ENCODE measurements at places on chromosomes 3 and 15. TPM values are rescaled to one million over a fixed set of nuclear protein-coding genes. Genes with fewer than 3 reads are reported as not detected.

- H3K4me3 ChIP-seq: no peak overlapping the region
- no peaks in the 10 kb centered on the region for H3K27me3 ChIP-seq
- H3K27ac ChIP-seq: no peak overlapping the region
- DNase-seq: no peak
- H3K36me3 ChIP-seq: no peaks in the 10 kb centered on the region
- H3K4me1 ChIP-seq: no peaks in the 10 kb centered on the region
Measured at GRCh38 chr15:65231306-65231705, 20.0 kb upstream of the CILP start.

GRCh38 chr3:15108082-15108545 is 9.2 kb upstream of the RBSN start:
- DNase-seq: peak; percentile 48
- no peak overlapping the region for H3K4me3 ChIP-seq
- H3K27me3 ChIP-seq: no peaks in the 10 kb centered on the region
- no peaks in the 10 kb centered on the region for H3K36me3 ChIP-seq
- H3K4me1 ChIP-seq: no peaks in the 10 kb centered on the region

DNA sequence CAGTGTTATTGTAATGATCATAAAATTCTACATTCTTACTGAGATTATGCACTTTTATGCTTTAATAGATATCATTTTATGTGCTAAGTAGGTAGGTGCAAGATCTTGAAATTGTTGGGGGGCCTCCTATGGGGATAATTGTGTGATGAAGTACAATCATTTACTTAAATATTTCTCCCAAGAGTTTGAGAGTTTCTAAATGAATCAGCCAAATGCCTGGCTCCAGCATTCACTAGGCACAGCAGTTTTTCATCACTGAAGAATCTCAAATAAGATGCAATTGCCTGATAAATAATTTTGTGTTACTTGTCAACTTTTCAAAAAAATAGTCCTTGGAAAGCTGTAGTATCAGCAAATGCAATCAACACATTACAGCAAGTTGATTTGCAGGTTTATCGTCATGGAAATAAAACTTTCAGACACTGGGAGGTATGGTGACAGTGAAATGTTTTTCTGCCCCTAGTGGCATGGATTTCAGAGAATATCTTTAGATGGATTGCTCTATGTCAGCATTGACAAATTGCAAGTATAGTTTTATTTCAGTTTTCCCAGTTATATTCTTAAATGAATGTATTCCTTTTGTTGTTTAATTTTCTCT is 167.1 kb downstream of the NEK11 start:
- H3K4me3 ChIP-seq: no peak overlapping the region

- H3K27ac ChIP-seq: peak overlapping the region; percentile 73
- H3K36me3 ChIP-seq: peaks cover 4% of the 10 kb centered on the region
- no peak for DNase-seq
- H3K4me3 ChIP-seq: no peak overlapping the region
- H3K27me3 ChIP-seq: no peaks in the 10 kb centered on the region
Measured at GRCh38 chr3:12301031-12301430, 12.2 kb downstream of the PPARG start.

NANOGP8 gene
- not detected for total RNA-seq

- no peak overlapping the region for H3K27ac ChIP-seq
- no peak for DNase-seq
- H3K4me3 ChIP-seq: no peak overlapping the region
- no peaks in the 10 kb centered on the region for H3K4me1 ChIP-seq
- H3K36me3 ChIP-seq: no peaks in the 10 kb centered on the region
Measured at GRCh38 chr3:191775451-191776233, 314.7 kb downstream of the PYDC2 start.

DNA sequence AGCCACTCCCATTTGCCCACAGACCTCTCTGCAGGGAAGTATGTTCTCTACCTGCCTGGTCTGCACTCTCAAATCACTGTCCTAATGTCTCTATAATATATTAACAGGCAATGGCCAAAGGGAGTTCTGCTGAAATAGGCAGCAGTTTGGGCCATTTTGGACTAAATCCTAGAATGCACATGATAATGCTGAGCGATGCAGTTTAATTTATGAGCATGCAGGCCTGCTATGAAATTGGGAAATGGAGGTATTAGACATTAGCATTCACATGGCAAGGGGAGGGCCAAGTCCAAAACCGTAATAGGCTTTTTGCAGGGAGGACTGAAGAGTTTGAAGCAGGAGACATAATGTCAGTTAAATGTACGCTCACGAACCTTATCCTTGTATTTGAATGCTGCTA is 31.3 kb downstream of the NMNAT3 start:
- DNase-seq: no peak
- no peak overlapping the region for H3K27ac ChIP-seq
- H3K36me3 ChIP-seq: no peaks in the 10 kb centered on the region
- no peak overlapping the region for H3K4me3 ChIP-seq
- no peaks in the 10 kb centered on the region for H3K27me3 ChIP-seq
- H3K4me1 ChIP-seq: no peaks in the 10 kb centered on the region

RGMA gene
- total RNA-seq: 0.62 TPM

GRCh38 chr15:100928632-100929280 is 9.6 kb downstream of the LRRK1 start:
- peaks cover 28% of the 10 kb centered on the region for H3K36me3 ChIP-seq
- H3K4me3 ChIP-seq: no peak overlapping the region
- peaks cover 49% of the 10 kb centered on the region for H3K4me1 ChIP-seq
- H3K27ac ChIP-seq: peak overlapping the region; percentile 87
- DNase-seq: no peak

- DNase-seq: no peak
- H3K4me3 ChIP-seq: no peak overlapping the region
- H3K27me3 ChIP-seq: no peaks in the 10 kb centered on the region
- H3K4me1 ChIP-seq: no peaks in the 10 kb centered on the region
Measured at GRCh38 chr3:117820658-117821299, 1111.2 kb downstream of the TUSC7 start.

DNA sequence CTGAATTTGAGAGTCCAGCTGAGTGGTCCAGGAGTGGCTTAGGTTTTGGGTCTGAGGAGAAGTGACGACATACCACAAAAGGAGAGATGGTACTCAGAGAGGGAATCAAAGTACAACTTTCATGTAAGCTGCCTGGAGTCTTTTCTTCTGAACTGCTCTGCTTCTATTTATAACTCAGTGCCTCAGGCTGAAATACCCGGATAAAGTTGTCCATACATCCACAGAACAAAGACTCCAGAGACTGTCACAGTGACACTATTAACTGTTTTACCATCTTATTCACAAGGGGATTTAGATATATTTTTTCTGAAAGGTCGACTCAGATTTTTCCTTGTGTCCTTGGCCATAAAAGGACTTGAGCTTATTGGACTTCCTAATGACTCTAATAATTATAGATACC is 264.3 kb upstream of the DNAJC19 start:
- no peaks in the 10 kb centered on the region for H3K4me1 ChIP-seq
- H3K27me3 ChIP-seq: no peaks in the 10 kb centered on the region
- H3K4me3 ChIP-seq: no peak overlapping the region
- no peak overlapping the region for H3K27ac ChIP-seq
- H3K36me3 ChIP-seq: no peaks in the 10 kb centered on the region

- no peaks in the 10 kb centered on the region for H3K4me1 ChIP-seq
- H3K4me3 ChIP-seq: no peak overlapping the region
- H3K27ac ChIP-seq: no peak overlapping the region
- no peaks in the 10 kb centered on the region for H3K27me3 ChIP-seq
- no peaks in the 10 kb centered on the region for H3K36me3 ChIP-seq
Measured at GRCh38 chr15:69236505-69236904, 62.2 kb upstream of the PAQR5 start.

MAGEL2 gene
- total RNA-seq: not detected

GRCh38 chr15:68196445-68197169 is 8.5 kb downstream of the CALML4 start:
- peaks cover 6% of the 10 kb centered on the region for H3K36me3 ChIP-seq
- peaks cover 5% of the 10 kb centered on the region for H3K4me1 ChIP-seq
- H3K4me3 ChIP-seq: no peak overlapping the region
- H3K27ac ChIP-seq: no peak overlapping the region
- H3K27me3 ChIP-seq: no peaks in the 10 kb centered on the region

- no peak overlapping the region for H3K27ac ChIP-seq
- no peaks in the 10 kb centered on the region for H3K36me3 ChIP-seq
- no peak for DNase-seq
- H3K27me3 ChIP-seq: peaks cover 7% of the 10 kb centered on the region
- H3K4me1 ChIP-seq: no peaks in the 10 kb centered on the region
- H3K4me3 ChIP-seq: no peak overlapping the region
Measured at GRCh38 chr15:88300861-88301260, 44.3 kb upstream of the NTRK3 start.

C3orf20 gene
- not detected for total RNA-seq

GRCh38 chr3:169295912-169296570 is 367.5 kb downstream of the MECOM start:
- no peaks in the 10 kb centered on the region for H3K36me3 ChIP-seq
- H3K4me1 ChIP-seq: no peaks in the 10 kb centered on the region
- DNase-seq: no peak
- H3K27me3 ChIP-seq: peaks cover 3% of the 10 kb centered on the region
- H3K4me3 ChIP-seq: no peak overlapping the region

DNA sequence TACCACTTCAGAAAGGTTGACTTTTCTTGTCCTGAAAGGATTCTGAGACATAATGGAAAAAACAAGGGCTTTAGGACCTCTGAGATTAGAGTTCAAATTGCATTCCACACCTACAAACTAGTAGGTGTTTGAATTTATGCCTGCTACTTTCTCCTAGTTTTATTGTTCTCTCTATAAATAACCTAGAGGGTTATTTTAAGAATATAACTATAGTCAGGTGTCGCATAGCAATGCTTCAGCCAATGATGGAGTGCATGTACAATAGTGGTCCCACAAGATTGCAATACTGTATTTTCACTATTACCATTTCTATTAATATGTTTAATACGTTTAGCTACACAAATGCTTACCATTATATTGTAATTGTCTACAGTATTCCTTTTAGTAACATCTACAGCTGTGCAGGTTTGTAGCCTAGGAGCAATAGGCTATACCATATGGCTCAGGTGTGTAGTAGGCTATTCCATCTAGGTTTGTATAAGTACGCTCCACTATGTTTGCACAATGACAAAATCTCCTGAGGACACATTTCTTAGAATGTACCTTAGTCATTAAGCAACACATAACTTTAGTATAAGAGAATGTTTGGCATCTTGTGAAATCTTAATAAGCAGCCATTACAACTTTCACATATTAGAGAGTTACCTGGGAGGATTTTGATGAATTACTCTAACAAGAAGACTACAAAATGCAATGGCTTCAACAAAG is 1352.5 kb downstream of the ZPLD1 start:
- no peaks in the 10 kb centered on the region for H3K4me1 ChIP-seq
- H3K27ac ChIP-seq: no peak overlapping the region
- no peak for DNase-seq

DNA sequence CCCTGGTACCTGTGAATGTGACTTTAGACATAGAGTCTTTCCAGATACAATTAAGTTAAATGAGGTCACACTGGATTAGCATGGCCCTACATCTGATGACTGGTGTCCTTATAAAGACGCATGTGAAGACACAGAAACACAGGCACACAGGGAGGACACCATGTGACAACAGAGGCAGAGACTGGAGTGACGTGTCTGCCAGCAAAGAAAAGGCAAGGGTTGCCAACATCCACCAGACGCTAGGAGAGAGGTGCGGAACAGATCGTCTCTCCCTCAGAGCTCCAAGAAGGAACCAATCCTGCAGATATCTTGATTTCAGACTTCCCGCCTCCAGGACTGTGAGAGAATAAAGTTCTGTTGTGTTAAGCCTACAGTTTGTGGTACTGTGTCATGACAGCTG is 42.8 kb downstream of the CX3CR1 start:
- H3K4me3 ChIP-seq: no peak overlapping the region
- H3K27ac ChIP-seq: no peak overlapping the region
- H3K4me1 ChIP-seq: no peaks in the 10 kb centered on the region
- DNase-seq: no peak
- H3K36me3 ChIP-seq: no peaks in the 10 kb centered on the region

SLCO2A1 gene
- 0.62 TPM for total RNA-seq

DNA sequence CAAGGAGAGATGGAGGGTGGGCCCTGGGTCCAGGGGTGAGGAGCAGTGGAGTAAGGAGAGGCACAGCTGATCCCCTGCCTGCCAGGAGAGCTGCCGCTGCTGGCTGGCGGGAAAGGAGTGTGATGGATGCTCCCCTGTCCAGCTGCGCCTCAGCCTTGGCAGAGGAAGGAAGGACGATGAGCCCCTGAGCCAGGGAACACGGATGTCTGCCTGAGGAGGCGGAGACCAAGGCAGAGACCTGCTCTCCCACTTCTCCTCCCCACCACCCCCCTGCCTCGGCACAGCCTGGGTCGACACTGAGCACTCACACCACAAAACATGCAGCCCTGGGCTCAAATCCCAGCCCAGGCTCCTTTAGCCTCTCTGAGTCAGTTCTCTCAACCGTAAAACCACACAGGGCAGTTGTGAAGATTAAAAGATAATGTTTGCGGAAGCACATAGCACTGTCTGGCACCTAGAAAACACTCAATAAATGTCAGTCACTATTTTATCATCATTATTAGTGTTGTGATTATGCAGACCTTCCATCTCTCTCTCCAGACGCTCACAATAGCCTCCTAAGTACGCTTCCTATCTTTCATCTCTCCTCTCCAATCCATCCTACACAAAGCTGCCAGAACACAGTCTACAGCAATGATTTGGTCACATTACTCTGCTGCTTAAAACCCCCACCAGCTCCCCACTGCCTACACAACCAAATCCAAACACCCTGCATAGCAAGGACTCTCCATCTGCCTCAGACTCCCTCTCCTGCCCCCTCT is 52.2 kb downstream of the SEMA5B start:
- no peak for DNase-seq
- H3K4me1 ChIP-seq: peaks cover 14% of the 10 kb centered on the region
- H3K36me3 ChIP-seq: no peaks in the 10 kb centered on the region
- no peak overlapping the region for H3K27ac ChIP-seq

OIP5 gene
- total RNA-seq: 26.7 TPM

- H3K4me3 ChIP-seq: no peak overlapping the region
- H3K4me1 ChIP-seq: no peaks in the 10 kb centered on the region
- H3K27ac ChIP-seq: no peak overlapping the region
Measured at GRCh38 chr3:64108231-64108630, 84.9 kb upstream of the PSMD6 start.

DNA sequence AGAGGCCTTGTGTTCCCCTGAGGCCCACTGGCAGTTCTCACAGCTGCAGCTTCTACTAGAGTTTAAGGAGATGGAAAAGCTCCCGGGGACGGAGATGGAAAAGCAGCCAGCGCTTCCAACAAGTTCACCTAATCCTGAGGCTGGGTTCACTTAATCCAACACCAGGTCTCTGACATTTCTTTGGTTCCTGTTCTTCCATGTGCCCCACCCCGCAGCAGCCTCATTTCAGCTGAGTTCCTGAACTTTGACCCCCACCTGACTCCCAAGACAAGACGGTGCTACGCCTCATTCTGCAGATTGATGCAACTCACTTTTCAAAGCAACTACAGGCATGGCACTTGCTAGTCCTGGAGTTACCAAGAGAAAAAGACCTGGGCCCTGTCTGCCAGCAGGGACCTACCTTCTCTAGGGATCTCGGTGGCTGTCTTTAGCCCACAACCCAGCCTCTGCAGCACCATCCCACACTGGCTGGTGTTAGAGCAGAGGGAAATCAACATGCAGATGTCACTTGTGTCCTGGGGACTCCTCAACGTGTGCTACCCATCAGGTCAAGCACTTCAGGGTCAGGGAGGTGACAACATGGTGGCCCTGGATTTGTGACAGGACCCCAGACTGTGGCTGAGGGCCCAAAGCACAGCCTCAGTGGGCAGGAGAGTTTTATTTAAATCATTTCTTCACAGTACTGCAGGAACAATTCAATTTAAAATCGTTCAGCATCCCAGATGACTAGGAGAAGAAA is 406.1 kb downstream of the VPS13C start:
- no peaks in the 10 kb centered on the region for H3K27me3 ChIP-seq
- no peak overlapping the region for H3K4me3 ChIP-seq
- no peak overlapping the region for H3K27ac ChIP-seq
- DNase-seq: no peak
- no peaks in the 10 kb centered on the region for H3K4me1 ChIP-seq
